Panc1 (cell line): ENCODE measurements at places on chromosomes 1 and 21. TPM values are rescaled to one million over a fixed set of nuclear protein-coding genes. Genes with fewer than 3 reads are reported as not detected.

- H3K27me3 ChIP-seq = no peaks in the 10 kb centered on the region
- no peak overlapping the region for H3K27ac ChIP-seq
- DNase-seq = no peak
Observed at GRCh38 chr1:217977943-217978342, 307.1 kb upstream of the RRP15 start.

The UBE2J2 gene
- 101 TPM for total RNA-seq

The SLAMF9 gene
- not detected for total RNA-seq

GRCh38 chr1:115192200-115192767, 103.0 kb upstream of the TSPAN2 start:
- DNase-seq = no peak
- H3K36me3 ChIP-seq = no peaks in the 10 kb centered on the region
- H3K4me3 ChIP-seq = no peak overlapping the region
- H3K4me1 ChIP-seq = no peaks in the 10 kb centered on the region
- H3K27me3 ChIP-seq = no peaks in the 10 kb centered on the region
- H3K27ac ChIP-seq = no peak overlapping the region
